ENCODE measurements at places on chromosomes 1 and 21. TPM values are rescaled to one million over a fixed set of nuclear protein-coding genes. Genes with fewer than 3 reads are reported as not detected.

The PLCH2 gene
- total RNA-seq: 0.13 TPM

The MPL gene
- not detected for total RNA-seq

DNA sequence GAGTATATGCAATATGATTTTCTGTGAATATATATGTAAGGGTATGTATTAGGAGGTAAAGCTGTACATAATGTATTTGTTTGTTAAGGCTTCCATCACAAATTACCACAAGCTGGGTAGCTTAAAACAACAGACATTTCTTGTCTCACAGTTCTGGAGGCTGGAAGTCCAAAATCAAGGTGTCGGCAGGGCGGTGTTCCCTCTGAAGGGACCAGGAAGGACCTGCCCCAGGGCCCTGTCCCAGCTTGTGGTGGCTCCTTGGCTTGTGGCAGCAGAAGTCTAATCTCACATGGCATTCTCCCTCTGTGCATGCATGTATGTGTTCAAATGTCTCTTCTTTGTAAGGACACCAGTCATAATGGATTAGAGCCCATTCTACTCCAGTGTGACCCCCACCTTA, 17.1 kb downstream of the TRIM67 start:
- no peak for DNase-seq

GRCh38 chr1:152917794-152918193, 9.4 kb downstream of the IVL start:
- DNase-seq: no peak

The UMODL1 gene
- not detected for total RNA-seq

The EPHB2 gene
- 88.5 TPM for total RNA-seq

- no peak for DNase-seq
These were observed 76.8 kb downstream of the FOXJ3 start for GRCh38 chr1:42258218-42258617.

DNA sequence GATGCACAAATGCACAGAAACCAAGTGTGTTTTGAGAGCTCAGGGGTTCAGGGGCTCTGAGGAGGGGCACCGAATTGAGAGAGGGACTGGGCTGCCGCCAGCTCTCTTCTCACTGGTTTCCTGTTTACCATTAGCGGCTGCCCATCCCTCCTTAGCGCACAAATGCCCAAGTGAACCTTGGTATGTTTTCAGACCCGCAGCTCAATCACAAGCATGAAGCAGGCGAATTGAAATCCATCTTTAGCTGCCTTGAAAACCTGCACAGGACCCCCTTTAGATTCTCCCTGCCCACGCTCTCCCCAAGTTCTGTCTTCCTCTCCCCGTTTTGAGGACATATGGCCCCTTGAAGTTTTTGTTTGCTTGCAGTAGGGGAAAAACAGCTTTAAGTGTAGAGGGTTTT, 61.1 kb upstream of the ACOT11 start:
- no peak for DNase-seq

The DNALI1 gene
- 2.0 TPM for total RNA-seq

The OLFM3 gene
- not detected for total RNA-seq

The A3GALT2 gene
- not detected for total RNA-seq

DNA sequence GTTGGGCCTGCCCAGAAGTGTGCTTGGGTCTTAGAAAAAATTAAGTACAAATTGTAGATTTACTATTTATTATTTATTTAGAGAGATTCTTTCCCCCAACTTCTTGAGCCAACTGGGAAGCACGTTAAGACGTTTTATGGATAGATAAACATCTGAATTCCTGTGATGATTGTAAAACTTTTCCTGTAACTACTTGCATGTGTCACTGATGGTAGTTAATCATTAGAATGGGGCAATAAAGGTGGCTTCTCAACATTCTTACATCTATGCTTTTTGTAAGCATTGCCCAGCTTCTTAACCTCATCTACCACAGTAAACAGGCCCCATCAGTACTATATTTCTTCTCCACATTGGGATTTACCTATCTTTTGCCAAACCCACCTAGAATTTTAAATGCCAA, 559.8 kb downstream of the LMO4 start:
- DNase-seq: no peak

The LCE6A gene
- total RNA-seq: not detected

The MRPL20 gene
- total RNA-seq: 132 TPM

DNA sequence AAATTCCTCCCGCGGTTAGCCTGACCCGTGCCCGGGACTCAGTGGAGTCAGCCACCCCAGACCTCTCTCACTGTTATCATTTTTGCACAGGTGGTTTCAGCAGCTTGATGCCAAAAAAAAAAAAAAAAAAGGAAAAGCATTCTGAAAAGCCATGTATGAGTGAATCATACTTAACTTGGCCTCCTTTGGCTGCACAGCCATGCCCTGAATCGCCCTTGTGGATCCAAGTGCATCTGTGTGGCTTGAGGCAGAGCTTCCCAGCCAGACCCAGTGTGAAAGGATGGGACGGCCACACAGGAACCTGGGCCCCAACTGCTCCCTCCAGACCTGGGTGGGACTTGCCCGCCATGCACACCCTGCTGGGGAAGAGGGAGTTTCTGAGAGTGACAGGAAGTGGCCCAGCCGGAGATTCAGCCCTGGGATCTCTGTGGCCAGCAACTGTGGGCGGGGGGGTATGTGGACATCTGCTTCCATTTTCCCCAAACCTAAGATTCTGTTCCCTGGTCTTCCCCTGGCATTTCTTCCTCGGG, 8.6 kb downstream of the YBEY start:
- no peak for DNase-seq

DNA sequence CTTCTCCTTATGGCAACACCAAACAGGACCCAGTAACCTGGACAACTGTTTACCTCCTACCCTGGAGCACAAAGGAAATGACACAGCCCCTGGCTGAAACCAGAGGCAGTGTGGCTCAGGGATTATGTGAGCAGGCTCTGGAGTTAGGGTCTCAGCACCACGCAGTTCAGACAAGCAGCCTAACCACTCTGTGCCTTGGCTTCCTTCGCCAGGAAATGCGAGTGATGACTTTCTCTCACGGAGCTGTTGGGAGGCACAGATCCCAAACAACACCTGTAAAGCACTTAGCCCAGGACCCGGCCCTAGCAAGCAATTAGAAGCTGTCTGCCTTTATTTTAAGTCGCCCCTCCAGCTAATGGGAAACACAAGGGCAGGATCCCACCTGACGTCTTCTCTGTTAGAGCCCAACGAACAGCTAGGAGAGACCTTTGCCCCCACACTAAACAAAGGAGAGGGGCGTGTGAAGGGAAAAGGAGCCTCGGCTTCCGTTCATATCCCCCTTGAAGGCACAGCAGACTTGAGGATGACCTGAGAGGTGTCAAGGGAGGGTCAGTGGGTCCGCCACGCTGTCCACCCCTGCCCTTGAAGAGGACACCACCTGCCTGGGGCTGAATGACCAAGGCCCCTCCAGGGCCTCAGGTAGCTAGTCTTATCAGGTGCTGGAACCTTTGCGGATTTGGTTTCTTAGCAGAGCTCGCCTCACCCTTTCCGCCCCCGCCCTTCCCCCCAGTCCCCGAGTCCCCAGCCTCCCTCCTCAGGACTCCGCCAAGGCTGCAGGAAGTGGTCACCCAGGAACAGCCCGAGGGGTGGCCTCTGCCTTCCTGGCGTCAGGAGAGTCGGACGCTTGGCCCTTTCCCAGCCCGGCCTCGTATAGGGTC, 860 bp downstream of the TMEM63A start:
- DNase-seq: peak; percentile 36

The STIL gene
- total RNA-seq: 15.8 TPM

The GATAD2B gene
- 4.2 TPM for total RNA-seq

The CYYR1 gene
- 10.4 TPM for total RNA-seq

DNA sequence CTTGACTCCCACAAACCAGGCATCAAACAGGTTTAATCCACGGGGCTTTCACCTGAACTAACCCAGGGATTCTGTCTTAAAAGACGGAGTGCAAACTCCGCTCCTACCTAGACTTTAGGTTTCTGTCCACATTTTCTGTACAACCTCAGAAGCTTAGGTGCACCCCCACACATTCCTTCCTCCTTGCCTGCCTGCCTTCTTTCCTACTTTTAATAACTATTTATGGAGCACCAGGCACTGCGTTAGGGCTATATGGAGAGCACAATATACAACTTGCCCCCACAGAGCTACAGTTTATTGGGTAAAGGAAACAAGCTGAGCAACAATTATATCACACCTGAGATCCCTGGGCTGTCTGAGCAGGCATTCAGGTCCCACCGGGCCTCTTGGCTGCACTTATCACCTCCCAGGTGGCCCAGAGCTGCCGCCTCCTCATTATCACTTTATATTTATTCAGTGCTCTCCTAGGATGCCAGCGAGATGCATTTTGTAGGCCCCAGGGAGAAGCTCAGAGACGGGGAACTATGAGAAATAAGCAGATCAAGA, 64.1 kb downstream of the DNTTIP2 start:
- no peak for DNase-seq

The CD1E gene
- not detected for total RNA-seq

The KCNC4 gene
- 6.8 TPM for total RNA-seq

DNA sequence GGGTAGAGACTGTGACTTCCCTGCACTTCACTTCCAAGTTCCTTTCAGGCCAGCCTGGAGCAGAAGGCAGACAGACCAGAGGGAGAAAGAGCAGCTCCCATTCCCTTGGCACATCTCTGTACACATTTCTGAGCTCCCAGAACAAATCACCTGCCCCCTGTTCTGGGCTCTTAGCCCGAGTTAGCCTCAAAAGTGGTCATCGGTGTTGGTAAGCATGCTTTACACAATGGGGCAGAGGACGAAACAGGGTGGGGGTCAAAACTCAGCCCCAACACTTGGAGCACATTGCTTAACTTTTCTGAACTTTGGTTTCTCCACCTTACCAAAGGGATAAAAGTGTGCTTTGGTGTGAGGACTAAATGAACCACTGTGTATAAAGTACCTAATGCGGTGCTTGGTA, 98.7 kb downstream of the DAB1 start:
- DNase-seq: no peak

The MAP3K21 gene
- total RNA-seq: 0.26 TPM

DNA sequence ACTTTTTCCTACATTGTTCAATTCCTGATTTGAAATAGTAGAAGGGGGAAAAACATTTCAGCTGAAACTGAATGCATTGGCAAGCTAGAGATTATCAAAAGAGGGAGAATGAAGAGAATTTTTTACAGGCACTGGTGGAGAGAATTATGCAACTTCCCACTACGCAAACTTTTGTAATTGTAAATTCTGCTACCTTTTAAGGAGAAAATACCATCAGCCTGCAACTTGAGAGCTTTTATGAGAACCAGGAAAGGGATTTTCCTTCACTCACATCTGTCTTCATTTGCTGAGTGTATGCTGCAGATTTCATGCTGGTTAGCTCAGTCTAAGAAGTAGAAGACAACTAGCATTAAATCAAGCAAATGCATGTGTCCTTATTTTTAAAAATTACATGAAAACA, 43.7 kb downstream of the ADAMTS1 start:
- no peak for DNase-seq

- no peak for DNase-seq
These were observed 122.0 kb downstream of the LMO4 start for GRCh38 chr1:87450615-87451209.

DNA sequence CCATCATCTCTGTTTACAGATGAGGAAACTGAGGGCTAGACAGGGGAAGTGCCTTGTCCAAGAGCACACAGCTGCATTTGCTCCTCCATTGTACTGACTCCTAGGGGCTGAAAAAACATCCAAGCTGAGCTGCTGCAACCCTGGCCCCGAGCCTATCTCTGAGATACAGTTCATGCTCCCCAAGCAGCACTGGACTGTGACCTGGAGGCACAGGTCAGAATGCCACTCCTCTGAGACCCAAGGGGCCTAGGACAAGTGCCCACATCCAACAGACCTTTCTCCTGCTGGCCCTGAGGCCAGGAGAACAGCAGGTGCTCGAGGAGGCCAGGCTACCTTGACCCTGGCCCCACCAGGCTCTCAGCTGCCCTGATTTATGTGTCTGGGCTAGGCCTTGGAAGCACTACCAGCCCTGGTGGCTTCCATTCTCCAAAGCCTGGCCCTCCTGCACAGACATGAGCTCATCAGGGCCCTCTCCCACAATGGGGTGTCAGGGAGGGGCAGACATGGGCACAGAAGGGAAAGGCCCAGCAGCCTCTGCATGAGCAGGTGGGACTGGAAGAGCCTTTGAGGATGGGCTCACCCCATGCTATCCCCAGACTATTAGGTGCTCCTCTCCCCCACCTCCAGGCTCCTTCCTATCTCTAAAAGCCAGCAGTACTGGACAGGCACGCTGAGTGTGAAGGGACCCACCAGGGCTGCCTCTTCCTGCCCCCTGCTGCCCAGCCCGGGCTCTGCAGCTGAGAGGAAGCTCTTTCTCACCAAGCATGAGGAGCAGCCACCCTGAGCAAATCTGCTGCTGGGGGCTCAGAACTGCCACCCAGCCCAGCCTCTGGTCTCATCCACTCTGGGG, 18.8 kb downstream of the ADGRB2 start:
- peak; percentile 19 for DNase-seq

- DNase-seq: no peak
These were observed 96.8 kb upstream of the BMP8A start for GRCh38 chr1:39394598-39394997.

The NBPF14 gene
- 17.0 TPM for total RNA-seq

The BTBD19 gene
- total RNA-seq: 6.6 TPM

- DNase-seq: no peak
These were observed 4.6 kb upstream of the CACYBP start for GRCh38 chr1:174995121-174995520.

The SLC44A3 gene
- total RNA-seq: 1.2 TPM

GRCh38 chr1:163365186-163365585, 43.4 kb downstream of the NUF2 start:
- no peak for DNase-seq

- DNase-seq: no peak
These were observed 101.4 kb downstream of the CC2D1B start for GRCh38 chr1:52264530-52265115.

DNA sequence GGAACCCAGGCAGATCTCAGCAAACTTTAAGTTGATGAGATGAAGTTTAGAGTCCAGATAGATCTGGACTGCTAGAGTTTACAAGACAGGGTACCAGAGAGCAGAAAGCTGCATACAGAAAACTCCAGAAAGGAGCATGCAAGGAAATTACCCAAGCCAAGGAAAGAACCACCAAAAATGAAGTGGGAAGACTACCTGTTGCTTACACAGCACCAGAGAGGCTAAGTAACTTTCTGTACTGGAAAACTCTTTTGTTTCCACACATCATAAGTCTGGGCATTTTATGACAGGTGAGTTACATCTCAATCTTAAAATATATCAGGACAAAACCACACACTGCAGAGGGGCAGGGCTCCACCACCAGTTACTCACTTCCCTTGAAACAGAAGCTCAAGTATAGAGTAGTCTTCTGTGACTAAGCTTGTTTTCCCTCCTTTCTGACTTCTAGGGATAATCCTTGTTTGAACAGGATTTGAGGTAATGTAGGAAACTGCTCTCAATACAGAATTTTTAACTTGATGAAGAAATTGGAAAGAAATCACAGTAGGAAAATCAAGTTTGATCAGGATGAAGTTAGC, 17.4 kb upstream of the GJA9 start:
- no peak for DNase-seq

The ATP1A2 gene
- total RNA-seq: not detected

The SLC35E2B gene
- total RNA-seq: 20.6 TPM

- DNase-seq: no peak
These were observed 2.2 kb downstream of the STMN1 start for GRCh38 chr1:25903986-25904385.

Data from pulmonary artery endothelial cell (primary cell).